ENCODE measurements at places on chromosomes 6 and 20.

- DNase-seq, result no peak
Measured at GRCh38 chr20:50744143-50744792, 12.9 kb downstream of the PARD6B start.

GRCh38 chr6:14660806-14661579 lies 543.4 kb downstream of the CD83 start:
- no peak for DNase-seq

DNA sequence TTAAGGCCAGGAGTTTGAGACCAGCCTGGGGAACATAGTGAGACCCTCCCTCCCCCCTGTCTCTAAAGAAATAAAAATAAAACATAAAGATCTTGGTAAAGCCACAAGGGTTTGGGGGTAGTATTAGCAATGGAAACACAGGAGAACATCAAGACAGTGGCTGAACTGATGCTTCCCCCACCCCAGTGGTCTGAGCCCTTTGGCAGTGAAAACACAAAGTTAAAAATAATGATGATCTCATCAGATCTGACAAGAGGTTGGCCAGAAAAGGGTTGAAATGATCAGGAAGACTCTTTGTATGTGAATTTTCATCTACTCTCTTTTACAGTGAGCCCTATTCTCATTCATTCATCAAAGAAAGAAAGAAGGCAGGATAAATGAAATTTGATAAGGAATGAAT lies 93.7 kb downstream of the KCNB1 start:
- DNase-seq, result no peak

DNA sequence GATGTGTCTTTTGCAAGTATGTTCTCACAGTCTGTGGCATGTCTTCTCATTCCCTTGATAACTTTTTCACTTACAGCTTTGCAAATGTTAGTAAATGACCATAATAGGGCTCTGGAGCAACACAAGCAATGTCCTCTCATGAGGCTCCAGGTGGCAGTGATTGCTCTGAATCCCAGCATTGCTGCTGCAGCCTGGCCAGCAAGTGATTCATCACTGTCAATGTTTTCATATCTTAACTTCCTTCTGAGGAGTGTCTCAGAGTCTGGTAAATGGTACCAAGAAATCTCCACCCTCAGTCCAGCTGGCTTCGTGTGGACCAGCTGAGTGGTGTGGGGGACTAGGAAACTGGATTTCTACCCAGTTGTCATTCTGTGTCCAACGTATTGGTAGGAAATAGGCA lies 139.6 kb downstream of the MYLK4 start:
- no peak for DNase-seq

DNA sequence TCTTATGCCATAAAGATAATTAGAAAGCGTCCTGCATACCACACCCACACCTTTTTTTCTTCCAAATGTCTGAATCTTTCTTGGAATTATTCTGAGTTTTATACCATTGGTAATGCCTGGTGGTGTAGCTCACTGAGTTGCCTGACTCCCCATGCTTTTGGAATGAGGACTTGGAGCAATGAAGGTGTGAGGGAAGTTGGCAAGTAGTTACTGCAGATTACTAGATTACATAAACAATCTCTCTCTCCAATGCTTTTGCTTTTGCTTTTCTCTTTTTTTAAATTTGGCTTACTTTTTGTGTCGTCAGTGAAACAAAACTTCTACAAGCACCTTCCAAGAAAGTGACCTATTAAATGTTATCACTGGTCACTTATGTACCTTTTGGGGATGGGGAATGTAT lies 406.1 kb upstream of the SOX4 start:
- no peak for DNase-seq

GRCh38 chr6:170022827-170023619 lies 267.9 kb downstream of the DLL1 start:
- DNase-seq, result no peak

DNA sequence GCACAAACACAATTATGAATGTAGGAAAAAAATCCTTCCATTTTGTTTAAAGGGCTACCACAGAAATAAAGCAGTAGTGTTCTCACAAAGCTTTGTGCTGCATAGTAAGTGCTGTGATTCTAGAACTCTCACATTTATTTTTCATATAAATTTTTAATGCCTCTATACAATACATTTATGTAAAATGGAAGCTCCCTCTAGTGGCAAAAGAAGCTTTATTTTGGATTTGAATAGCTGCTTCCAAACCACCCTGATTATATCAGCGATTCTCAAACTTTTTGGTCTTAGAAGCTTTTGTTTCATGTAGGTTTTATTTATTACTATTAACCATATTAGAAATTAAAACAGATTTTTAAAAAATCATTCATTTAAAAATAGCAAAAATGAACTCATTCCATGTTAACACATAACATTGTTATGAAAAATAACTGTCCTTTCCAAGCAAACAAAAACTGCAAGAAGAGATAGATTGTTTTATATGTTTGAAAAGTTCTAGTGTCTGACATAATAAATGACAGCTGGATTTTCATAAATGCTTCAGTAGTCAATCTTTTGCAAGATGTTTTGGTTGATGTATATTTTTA lies 38.4 kb downstream of the HS3ST5 start:
- peak; percentile 42 for DNase-seq

DNA sequence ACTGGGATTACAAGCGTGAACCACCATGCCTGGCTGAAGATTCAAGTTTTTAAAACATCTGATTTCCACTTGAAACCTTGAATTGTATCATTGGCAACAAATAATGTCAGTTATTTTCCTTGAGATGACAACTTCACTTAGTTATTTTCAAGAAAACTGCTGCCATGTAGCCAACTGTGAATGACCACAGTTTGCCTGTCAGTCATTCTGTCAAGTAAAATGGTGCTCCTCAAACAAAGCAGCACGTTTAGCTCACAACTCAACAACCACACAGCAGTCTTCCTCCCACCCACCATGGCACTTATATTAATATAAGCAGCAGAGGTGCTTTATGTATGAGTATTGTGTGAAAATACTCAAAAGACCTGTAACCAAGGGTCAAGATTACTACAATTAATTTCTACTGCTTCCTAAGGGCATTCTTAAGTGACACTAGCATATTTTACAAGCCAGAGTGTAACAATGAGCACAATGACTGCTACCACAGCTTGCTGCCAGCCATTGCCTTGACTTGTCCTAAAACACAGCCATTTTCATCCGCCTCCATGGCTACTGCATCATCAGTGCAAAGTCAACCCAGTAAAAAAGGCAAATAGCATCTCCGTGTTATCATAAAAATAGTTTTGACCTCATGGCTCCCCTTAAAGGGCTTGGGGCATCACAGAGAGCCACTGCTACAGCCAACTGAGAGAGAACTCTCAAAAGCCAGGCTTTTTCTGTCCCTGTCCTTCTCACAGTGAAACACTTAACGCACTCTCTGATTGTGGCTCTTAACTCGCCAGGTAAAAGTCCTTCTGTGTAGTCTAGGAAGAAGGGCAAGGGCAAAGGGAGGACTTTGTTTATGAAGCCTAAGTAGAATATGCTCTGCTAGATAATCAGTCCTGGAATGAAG lies 96.4 kb upstream of the TAB2 start:
- DNase-seq, result no peak

DNA sequence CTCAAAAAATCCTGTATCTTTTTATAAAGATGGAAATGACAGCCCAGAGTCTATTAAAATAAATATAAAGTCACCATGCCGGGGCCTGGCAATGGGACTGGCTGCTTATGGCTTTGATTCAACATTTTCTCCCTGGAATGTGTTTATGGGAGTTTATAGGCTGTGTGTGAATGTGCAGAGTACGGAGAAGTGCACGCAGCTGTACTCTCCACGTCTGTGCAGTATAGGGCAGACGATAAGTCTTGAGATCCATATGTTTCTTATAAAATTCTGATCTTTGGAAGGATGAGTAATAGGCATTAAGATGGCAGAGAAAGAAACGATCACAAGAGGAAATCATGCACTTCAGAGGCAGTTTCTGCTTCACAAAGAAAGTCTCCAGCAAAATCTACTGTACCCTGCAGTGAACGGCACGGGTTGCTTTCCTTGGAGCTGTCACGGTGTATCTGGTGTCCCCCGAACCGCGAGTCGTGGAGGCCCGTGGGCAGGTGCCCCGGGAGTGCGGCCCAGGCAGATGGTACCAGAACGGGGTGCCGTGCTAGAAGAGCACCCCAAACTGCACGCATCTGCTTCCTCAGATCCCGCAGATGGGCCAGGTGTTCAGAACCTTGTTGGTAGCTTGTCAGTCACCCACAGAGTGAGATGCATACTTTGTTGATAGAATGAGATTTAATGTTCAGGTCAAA lies 382.5 kb downstream of the TAF4 start:
- no peak for DNase-seq

GRCh38 chr6:88426005-88426404 lies 259.9 kb upstream of the CNR1 start:
- no peak for DNase-seq

- DNase-seq, result no peak
Measured at GRCh38 chr6:142874676-142875075, 70.3 kb downstream of the HIVEP2 start.

DNA sequence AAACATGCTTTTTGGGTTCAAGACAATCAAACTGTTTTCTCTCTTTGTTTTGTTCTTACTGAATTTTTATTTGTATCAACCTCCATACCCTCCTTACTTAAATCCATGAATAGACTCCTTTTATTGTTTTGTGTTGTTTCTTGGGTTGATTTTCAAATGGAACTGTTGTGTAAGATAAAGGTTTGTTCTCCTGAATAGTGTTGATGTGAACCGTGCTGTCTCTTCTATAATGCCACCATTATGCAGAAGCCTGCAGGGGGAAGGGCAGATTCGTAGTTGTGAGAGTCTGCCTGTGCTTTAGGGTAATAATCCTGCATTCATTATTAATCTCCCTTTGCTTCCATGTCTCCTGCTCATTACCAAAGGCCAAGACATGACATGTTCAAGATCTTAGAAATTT lies 105.9 kb downstream of the CDKAL1 start:
- peak; percentile 66 for DNase-seq

GRCh38 chr20:63562461-63563224 lies 8.7 kb downstream of the FNDC11 start:
- no peak for DNase-seq

DNA sequence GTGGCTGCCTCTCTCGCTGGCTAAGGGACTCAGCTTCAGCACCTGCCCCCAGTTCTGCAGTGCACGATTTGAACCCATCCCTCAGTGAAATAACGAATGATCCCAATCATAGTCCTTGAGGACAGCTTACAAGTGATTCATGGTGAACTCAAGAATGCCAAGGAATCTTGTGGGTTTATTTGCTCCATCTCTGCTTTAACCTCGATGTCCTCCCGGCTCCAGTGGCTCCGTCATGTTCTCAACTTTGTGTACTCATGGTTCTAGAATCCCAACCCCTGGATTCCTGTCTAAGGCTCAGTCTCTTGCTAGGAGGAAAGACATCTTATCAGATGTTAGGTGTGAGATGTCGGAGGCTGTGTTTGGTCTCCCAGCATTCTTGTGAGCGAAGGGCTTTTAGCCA lies 29.0 kb upstream of the GTSF1L start:
- no peak for DNase-seq

GRCh38 chr6:134437376-134437775 lies 119.5 kb upstream of the SGK1 start:
- no peak for DNase-seq

GRCh38 chr20:35871259-35871771 lies 83.0 kb downstream of the SCAND1 start:
- DNase-seq, result peak; percentile 38

- DNase-seq, result no peak
Measured at GRCh38 chr6:152085451-152085921, 278.0 kb downstream of the ESR1 start.

DNA sequence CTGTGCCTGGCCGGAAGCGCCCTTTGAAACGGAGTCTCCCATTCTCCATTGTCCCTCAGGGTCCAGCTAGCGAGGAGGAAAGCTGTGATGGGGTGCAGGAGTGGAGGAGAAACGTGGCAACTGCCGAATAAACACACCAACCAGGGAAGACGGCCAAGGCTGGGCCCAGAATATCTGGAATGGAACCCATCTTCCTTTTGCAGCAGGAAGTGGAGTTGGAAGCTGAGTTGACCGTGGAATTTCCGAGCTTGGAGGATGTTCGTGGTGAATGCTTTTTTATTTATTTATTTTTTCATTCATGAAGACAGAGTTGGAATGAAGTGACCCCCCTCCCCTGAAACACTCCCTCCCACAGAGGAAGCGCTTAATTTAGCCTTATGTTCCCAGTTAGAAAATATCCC lies 105.6 kb upstream of the RNF24 start:
- DNase-seq, result no peak

GRCh38 chr20:47296950-47297349 lies 59.5 kb downstream of the ZMYND8 start:
- no peak for DNase-seq

DNA sequence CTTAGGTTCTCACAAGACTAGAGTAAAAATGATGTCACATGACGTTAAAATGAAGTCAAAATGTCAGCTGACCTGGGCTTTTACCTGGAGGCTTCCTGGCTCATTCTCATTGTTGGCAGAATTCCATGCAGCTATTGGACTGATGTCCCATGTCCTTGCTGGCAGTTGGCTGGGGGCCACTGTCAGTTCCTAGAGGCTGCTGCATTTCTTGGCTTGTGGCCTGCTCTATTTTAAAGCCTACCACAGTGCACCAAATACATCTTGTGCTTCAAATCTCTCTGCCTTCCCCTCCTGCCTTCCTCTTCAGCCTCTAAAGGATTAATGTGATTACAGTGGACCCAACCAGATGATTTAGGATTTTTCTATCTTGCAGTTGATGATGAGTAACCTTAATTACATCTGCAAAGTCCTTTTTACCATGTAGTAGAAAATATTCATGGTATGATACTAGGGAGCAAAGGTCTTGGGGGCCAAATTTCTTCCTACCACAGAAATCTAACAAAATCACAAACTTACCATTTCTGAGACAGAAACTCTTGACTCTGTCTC lies 81.9 kb downstream of the FIG4 start:
- DNase-seq, result peak; percentile 89

- DNase-seq, result no peak
Measured at GRCh38 chr6:170448751-170449630, 104.1 kb downstream of the PSMB1 start.

DNA sequence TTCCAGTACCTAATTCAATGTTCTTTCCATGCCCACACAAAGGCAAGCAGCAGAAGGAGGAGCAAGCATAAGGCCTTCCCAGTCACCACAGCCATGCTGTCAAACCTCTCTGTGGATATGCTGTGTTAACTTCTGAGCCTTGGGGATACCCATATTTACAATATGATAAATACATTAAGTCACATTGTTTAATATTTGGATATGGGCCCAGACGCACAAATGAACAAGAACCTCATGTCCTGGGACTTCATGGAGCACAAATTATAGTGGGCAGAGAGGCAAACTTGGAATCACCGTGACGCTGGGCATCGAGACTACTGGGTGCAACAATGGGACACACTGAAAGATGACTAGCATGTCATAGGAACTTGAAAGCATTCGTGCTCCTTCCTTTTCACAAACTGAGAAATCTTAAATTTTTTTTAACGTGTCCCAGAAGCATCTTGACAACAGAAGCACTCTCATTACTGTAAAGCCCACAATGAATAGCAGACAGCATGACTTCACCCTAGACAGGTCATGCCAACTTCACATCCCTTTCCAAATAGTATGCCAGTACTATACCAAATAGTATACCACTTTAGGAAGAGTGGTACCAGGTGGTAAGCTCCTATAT lies 16.0 kb downstream of the SOD2 start:
- no peak for DNase-seq

GRCh38 chr20:19813846-19814640 lies 56.0 kb downstream of the RIN2 start:
- DNase-seq, result no peak

Data from NCI-H1105 treated with DMSO at 0.1 percent for 48 hours (cell line).